NCI-H2227 treated with DMSO at 0.1 percent for 48 hours (cell line): ENCODE measurements at places on chromosomes 12 and 14.

DNA sequence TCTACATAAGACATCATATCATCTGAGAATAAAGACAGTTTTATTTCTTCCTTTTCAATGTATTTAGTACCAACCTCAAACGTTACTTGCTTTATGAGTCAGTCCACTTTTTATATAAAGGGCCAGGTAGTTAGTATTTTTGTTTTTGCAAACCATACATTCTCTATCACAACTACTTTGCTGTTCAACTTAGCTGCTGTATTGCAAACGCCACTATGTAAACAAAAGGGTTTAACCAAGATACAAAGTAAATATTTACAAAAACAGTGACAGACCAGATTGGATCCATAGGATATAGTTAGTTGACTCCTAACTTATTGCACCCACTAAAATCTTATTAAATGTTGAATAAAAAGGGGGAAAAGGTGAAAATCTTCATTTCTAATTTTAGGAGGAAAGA lies 87.7 kb upstream of the FOXG1 start:
- no peak for DNase-seq

DNA sequence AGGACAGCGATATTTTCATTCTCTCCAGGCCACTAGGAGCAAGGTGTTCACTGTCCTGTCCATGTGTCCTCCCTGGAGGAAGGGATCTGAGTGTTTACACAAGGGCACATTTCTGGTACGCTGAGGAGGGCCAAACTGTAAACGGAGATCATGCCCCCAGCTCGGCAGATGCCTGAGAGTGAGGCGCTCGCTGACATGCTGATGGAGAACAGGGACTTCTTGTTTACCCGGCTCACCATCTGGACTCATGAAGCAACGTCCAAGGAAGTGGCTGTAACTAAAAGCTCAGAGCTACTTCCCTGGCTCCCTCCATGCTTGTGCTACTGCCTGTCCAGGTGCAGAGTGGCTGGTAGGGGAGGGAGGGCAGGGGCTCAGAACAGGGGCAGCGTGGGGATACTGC lies 43.4 kb upstream of the KCNA1 start:
- DNase-seq, result no peak

DNA sequence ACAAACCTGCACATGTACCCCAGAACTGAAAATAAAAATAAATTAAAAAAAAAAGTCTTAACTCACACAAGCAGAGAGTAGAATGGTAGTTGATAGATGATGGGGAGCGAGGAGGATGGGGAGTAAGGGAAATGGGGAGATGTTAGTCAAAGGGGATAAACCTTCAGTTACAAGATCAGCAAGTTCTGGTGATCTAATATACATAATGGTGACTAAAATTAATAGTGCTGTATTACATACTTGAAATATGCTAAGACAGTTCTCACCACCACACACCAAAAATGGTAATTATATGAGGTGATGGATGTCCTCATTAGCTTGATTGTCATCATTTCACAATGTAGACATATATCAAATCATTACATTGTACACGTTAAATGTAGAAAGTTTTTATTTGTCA lies 3.2 kb upstream of the C12orf42 start:
- DNase-seq, result no peak

- DNase-seq, result no peak
Measured at GRCh38 chr12:116558280-116559161, 660 bp upstream of the MAP1LC3B2 start.

- DNase-seq, result no peak
Measured at GRCh38 chr14:94775871-94776210, 5.9 kb upstream of the GSC start.

- no peak for DNase-seq
Measured at GRCh38 chr12:55446326-55446725, 2.5 kb downstream of the OR6C2 start.

- no peak for DNase-seq
Measured at GRCh38 chr12:40031965-40032364, 73.9 kb downstream of the SLC2A13 start.
